Left renal pelvis (tissue), 4 donors: ENCODE measurements at places on chromosomes 2 and 18. TPM values are rescaled to one million over a fixed set of nuclear protein-coding genes. Genes with fewer than 3 reads are reported as not detected.

INPP5D gene
- polyA plus RNA-seq: 6.4 TPM

CAPN13 gene
- 1.7 TPM for polyA plus RNA-seq

GALNT14 gene
- 38.0 TPM for polyA plus RNA-seq

ALPG gene
- polyA plus RNA-seq: not detected

DNA sequence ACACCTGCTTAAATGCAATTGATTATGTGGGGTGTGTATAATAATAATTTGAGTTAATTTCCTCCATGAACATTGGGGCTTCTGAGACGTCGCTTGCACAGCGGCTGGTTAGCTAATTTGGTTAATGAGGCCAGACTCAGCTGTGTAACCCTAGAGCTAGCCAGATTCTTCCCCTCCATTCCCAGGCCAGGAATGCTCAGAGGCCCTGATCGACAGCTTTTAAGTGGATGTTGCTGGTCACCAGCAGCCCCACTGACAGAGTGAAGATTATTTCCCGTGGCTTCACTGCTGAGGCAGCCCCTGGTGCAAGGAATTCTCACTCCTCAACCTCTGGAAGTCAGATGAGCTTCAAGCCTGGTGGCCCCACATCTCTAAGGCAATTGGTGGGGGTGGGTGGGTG lies 12.4 kb upstream of the EPAS1 start:
- DNase-seq: no peak
